Eye (tissue), 1 donor: ENCODE measurements at places on chromosomes 2 and 18.

- DNase-seq: no peak
These were observed 333.1 kb upstream of the HNRNPA3 start for GRCh38 chr2:176879426-176879995.

DNA sequence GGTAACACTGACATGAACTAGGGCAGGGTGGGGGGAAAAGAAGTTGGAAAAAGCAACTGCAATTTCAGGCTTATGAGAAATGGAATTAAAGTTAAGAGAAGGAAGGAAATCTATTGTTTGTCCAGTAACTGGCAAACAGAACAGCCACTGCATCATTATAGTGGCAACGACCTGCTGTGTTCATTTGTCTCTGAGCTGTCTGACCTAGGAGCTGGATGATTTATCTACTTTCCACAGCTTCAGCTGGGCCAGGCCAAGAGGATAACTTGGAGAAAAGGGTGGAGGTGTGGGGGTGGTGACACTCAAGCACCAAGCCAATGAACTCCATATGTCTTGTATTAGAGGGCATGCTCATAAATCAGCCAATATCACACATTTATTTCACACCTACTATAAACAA lies 291.5 kb upstream of the KLHL29 start:
- no peak for DNase-seq

GRCh38 chr2:55073000-55073983 lies 23.0 kb upstream of the RTN4 start:
- DNase-seq: no peak

DNA sequence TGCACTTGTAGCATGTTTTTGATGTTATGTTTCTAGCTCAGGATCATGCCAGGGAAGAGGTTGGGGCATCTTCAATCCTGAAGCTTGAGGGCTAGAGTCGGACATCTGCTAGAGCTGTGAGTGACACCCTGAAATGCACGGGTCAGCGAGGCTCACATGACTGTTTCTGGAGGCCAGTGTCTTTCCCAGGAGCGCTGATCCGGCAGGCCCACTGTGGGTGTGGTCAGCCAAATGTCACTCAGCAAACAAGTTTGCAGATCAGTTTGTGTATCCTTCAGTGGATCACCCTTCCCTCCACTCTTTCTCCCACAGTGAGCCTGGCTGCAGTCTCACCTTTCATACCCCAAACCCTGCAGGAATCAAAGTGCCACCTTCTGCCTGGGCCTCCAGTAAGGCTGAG lies 23.0 kb upstream of the ARHGEF4 start:
- DNase-seq: no peak

GRCh38 chr2:197498235-197498936 lies 1.3 kb downstream of the HSPD1 start:
- peak; percentile 13 for DNase-seq

DNA sequence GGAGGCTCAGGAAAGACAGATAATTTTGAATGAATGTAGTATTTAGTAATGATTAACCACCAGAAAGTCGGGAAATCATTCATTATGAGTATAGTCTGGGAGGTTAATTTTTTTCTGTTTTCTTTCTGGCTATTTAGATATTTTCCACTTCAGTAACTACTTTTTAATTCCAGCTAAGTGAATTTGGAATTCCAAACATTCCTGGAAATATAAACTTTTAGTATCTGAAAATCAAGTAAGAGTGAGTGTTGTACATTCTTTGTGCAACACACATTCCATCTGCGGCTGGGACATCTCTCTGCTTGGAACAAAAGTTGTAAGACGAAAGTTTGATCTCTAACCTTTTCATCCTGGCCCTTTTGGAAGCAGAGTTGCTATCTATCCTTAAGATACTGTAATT lies 275.7 kb upstream of the SPRED2 start:
- no peak for DNase-seq
